ENCODE measurements at places on chromosomes 7 and 10. TPM values are rescaled to one million over a fixed set of nuclear protein-coding genes. Genes with fewer than 3 reads are reported as not detected.

DNA sequence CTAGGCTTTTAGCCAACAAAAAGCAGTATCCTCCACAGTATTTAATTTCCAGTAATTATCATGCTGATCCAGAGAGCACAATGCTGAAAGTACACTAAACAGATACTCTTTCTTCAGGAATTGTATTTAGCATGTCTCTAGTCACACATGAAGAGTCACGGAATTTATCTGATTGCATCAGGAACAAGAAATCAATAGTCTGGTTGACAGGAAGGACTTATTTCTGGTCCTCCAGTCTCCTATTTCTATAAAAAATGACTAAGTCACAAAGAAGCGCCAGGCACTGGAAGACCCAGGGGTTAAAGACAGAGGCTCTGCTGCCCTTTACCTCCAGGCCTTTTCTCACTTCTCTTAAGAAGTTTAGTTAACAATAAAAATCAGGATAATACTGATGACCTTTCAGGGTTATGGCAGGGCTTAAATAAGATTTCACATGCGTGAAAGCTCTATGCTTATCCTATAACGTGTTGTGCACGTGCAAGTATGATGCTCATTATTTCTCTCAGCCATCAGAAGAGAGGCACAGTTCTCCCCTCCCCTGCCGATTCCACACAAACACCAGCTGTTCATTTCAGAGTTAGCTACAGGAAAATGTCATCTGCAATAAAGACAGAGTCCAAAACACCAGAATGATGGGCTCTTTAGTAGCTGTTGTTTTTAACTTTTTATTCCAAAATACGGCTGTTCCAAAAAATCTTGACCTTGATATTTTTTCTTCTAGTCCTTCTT, 36.9 kb downstream of the SLC26A4 start:
- H3K4me1 ChIP-seq = peaks cover 17% of the 10 kb centered on the region
- no peaks in the 10 kb centered on the region for H3K36me3 ChIP-seq
- H3K27ac ChIP-seq = no peak overlapping the region
- no peaks in the 10 kb centered on the region for H3K27me3 ChIP-seq
- no peak overlapping the region for H3K4me3 ChIP-seq

GRCh38 chr7:76262683-76263402, 39.6 kb upstream of the HSPB1 start:
- H3K4me1 ChIP-seq = no peaks in the 10 kb centered on the region
- H3K36me3 ChIP-seq = no peaks in the 10 kb centered on the region
- H3K27me3 ChIP-seq = peaks cover 13% of the 10 kb centered on the region
- H3K27ac ChIP-seq = no peak overlapping the region

DNA sequence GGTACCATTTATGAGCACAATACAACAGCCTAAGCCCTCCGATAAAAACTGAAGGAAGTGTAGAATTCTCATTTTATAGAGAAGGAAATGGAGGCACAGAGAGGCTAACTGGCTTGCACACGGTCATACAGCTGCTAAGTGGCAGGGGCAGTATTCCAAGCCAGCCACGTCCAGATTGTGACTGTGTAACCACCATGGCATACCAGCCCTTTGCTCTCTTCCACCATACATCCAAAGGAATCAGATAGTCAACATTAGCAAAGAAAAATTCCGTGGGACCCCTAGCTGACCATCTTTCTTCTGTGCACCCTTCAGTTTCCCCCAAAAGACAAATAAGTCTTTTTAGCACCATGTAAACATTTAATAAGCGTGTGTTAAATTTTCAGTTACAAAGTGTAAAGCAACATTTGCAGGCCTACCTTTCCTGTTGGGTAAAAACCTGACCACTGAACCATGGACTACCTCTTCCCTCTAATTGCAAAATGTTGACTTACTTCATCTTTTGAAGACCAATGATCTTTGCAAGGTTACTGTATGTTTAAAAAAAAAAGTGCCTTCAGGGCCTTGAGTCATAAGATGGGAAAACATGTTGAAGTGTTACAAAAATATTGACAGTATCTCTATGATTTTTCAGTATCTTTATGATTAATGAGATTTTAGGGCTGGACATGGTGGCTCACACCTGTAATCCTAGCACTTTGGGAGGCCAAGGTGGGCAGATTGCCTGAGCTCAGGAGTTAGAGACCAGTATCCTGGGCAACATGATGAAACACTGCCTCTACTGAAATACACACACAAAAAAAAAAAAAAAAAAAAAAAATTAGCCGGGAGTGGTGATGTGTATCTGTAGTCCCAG, 24.3 kb upstream of the PDZD8 start:
- H3K4me1 ChIP-seq = no peaks in the 10 kb centered on the region
- no peak overlapping the region for H3K4me3 ChIP-seq
- no peaks in the 10 kb centered on the region for H3K36me3 ChIP-seq
- H3K27ac ChIP-seq = no peak overlapping the region
- no peak for DNase-seq

DNA sequence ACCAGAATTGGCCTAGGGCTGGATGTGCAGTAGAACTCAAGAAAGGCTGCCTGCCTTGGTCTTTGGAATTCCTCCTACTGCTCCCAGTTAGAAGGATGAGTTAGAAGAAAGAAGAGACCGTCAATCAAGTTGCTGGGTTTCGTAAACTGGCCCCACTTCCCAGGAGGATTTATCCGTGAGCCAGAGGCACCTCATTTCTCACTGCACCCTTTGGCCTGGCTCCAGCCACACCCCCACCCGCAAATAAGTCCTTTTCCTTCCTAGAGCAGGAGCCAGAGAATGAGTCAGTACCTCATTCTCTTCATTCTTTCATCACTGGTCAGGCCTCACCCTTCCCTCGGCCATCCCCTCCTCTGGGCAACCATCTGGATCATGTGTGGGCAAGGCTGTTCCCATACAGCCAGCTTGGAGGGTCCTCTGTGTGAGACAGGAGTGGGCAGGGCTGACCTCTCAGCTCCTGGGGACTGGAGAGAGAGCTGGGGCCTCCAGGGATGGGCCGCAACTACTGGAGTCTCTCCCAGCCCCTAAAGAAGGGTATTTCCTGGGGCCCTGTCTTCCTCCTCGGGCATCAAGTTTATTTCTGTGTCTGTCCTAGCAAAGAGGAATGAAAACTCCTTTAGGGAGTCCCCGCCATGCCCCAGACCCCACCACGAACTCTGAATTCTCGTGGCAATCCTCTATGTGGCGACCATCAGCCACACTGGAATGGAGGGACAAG, 87.2 kb upstream of the DUSP5 start:
- no peaks in the 10 kb centered on the region for H3K27me3 ChIP-seq
- peak overlapping the region; percentile 90 for H3K27ac ChIP-seq
- H3K4me1 ChIP-seq = peaks cover 50% of the 10 kb centered on the region
- no peak overlapping the region for H3K4me3 ChIP-seq
- peak; percentile 98 for DNase-seq

DNA sequence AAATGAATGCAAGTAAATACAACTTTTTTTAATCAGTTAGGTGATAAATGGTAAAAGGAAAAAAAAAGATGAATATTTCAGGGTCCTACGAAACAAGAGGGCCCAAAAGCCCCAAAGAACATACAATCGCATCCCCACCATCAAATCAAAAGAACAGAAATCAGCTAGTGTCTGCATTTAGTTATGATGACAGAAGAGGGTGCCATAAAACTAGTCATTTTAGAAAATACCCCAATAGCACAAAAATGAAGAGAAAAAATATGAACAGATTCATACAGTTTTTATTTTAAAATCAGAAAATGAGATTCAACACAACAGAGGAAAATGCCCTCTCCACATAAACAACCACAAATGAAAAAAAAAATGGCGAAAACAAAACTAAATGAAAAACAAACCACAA, 905.5 kb downstream of the REEP3 start:
- H3K36me3 ChIP-seq = no peaks in the 10 kb centered on the region
- no peaks in the 10 kb centered on the region for H3K27me3 ChIP-seq
- H3K4me3 ChIP-seq = no peak overlapping the region
- DNase-seq = no peak
- H3K4me1 ChIP-seq = no peaks in the 10 kb centered on the region

The HKDC1 gene
- total RNA-seq = 4.2 TPM

GRCh38 chr7:98464558-98464940, 63.7 kb upstream of the BAIAP2L1 start:
- H3K36me3 ChIP-seq = no peaks in the 10 kb centered on the region
- no peaks in the 10 kb centered on the region for H3K4me1 ChIP-seq
- no peak for DNase-seq
- H3K27ac ChIP-seq = no peak overlapping the region

The IFIT1B gene
- not detected for total RNA-seq

The CALHM1 gene
- not detected for total RNA-seq

DNA sequence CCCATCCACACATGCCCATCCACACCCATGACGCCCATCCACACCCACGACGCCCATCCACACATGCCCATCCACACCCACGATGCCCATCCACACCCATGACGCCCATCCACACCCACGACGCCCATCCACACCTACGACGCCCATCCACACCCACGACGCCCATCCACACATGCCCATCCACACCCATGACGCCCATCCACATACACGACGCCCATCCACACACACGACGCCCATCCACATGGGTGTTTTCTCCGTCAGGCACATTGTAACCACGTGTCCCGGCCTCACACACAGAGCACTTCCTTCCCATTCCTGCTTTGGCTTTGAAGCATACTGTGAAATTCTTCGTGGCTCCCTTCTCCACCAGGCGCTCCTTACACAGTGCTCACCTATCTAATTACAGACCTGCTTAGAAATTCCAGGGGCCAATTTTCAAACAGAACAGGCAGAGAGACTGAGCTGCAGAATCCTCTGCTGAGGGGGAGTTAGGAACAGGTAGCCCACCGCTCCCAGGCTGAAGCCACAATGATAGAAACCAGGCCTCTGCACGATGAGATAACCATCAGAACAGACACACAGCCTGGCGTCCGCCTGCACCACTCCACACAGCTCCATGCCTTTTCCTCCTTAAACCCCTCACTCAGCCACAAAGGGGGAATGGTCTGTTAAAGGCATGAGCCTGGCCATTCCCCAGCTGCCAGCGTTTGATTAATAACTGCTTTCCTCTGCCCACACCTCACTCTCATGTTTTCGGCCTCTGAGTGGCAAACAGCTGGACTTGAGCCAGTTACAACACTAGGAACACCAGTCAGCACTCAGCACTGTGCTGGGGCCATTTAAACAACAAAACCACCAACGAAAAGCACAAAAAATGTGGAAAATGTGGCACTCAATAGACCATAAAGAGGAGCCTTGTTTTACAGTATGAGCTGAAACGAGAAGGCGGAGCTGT, 501.6 kb downstream of the PTPRN2 start:
- no peak overlapping the region for H3K27ac ChIP-seq
- DNase-seq = no peak
- H3K36me3 ChIP-seq = no peaks in the 10 kb centered on the region
- no peaks in the 10 kb centered on the region for H3K4me1 ChIP-seq

GRCh38 chr7:75565132-75565837, 73.2 kb downstream of the SPDYE5 start:
- peak; percentile 95 for DNase-seq
- H3K4me3 ChIP-seq = no peak overlapping the region
- H3K4me1 ChIP-seq = peaks cover 16% of the 10 kb centered on the region
- H3K27me3 ChIP-seq = peaks cover 3% of the 10 kb centered on the region
- peak overlapping the region; percentile 43 for H3K27ac ChIP-seq
- no peaks in the 10 kb centered on the region for H3K36me3 ChIP-seq

GRCh38 chr10:2196272-2196671, 458.9 kb upstream of the ADARB2 start:
- no peak overlapping the region for H3K4me3 ChIP-seq
- no peaks in the 10 kb centered on the region for H3K36me3 ChIP-seq
- no peak for DNase-seq
- no peaks in the 10 kb centered on the region for H3K4me1 ChIP-seq
- H3K27ac ChIP-seq = no peak overlapping the region

DNA sequence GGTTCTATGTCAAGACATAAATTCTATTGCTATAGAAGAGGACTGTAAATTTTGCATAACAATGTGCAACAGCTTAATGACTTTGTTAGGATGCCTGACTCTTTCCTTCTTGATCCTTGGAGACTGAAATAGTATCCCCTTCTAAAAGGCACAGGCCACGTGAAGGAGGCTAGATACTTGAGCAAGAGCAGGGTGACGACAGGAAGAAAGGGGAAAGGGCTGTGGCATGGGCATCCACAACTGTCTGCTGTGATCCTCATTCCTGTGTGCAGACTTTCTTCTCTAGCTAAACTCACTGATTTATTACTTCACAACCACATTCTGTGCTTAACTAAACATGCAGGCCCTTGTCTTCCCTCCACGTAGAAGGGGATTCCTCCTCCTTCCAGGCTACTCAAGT, 1111.8 kb upstream of the C7orf33 start:
- no peak for DNase-seq
- no peaks in the 10 kb centered on the region for H3K4me1 ChIP-seq
- no peaks in the 10 kb centered on the region for H3K36me3 ChIP-seq
- H3K27ac ChIP-seq = no peak overlapping the region

- no peaks in the 10 kb centered on the region for H3K27me3 ChIP-seq
- no peaks in the 10 kb centered on the region for H3K36me3 ChIP-seq
- no peak overlapping the region for H3K27ac ChIP-seq
- H3K4me1 ChIP-seq = peaks cover 11% of the 10 kb centered on the region
- no peak for DNase-seq
- H3K4me3 ChIP-seq = no peak overlapping the region
These were observed 141.8 kb downstream of the ST7 start for GRCh38 chr7:117095055-117095454.

Data from astrocyte (in vitro differentiated cells and primary cell).